PC-3 (cell line): ENCODE measurements at places on chromosomes 6 and 20. TPM values are rescaled to one million over a fixed set of nuclear protein-coding genes. Genes with fewer than 3 reads are reported as not detected.

The TBXT gene
- not detected in 2 replicates for total RNA-seq

The ZNF334 gene
- 0.52 and 0.58 TPM in 2 replicates for total RNA-seq

The DYNLT2 gene
- total RNA-seq, result 0.51 and 1.5 TPM in 2 replicates

The FAM162B gene
- total RNA-seq, result not detected in 2 replicates

The CHRNA4 gene
- not detected in 2 replicates for total RNA-seq

The LIN28B gene
- total RNA-seq, result 0.11 TPM in 1 of 2 replicates, not detected in the other

The EYS gene
- 0.07 TPM in 1 of 2 replicates, not detected in the other for total RNA-seq

The FERMT1 gene
- 70.8 and 72.6 TPM in 2 replicates for total RNA-seq

The SYCP2 gene
- total RNA-seq, result 0.86 and 1.8 TPM in 2 replicates

The GPLD1 gene
- 1.3 and 3.9 TPM in 2 replicates for total RNA-seq

The RAD21L1 gene
- 0.11 and 0.58 TPM in 2 replicates for total RNA-seq

The KHDC1L gene
- total RNA-seq, result 0.80 and 2.4 TPM in 2 replicates

The FAM210B gene
- 27.8 and 37.9 TPM in 2 replicates for total RNA-seq

The C6orf15 gene
- not detected in 2 replicates for total RNA-seq

The FAM83D gene
- 69.6 and 81.4 TPM in 2 replicates for total RNA-seq

The PPP1R14C gene
- 1.1 and 3.0 TPM in 2 replicates for total RNA-seq

The STX11 gene
- 1.2 and 1.5 TPM in 2 replicates for total RNA-seq

The VSTM2L gene
- 45.8 and 56.4 TPM in 2 replicates for total RNA-seq

The EEF1A2 gene
- 463 and 559 TPM in 2 replicates for total RNA-seq

The TCF19 gene
- total RNA-seq, result 79.0 and 88.6 TPM in 2 replicates

The SPDEF gene
- 190 and 205 TPM in 2 replicates for total RNA-seq

The PRDM13 gene
- total RNA-seq, result not detected in 2 replicates

The PSMB1 gene
- total RNA-seq, result 361 and 449 TPM in 2 replicates

The SOBP gene
- 0.15 and 0.17 TPM in 2 replicates for total RNA-seq

The TBX18 gene
- not detected in 2 replicates for total RNA-seq

The C20orf204 gene
- total RNA-seq, result 2.1 and 3.4 TPM in 2 replicates

The SCUBE3 gene
- total RNA-seq, result 1.5 and 2.4 TPM in 2 replicates

The TRAPPC3L gene
- not detected in 2 replicates for total RNA-seq

The TP53TG5 gene
- not detected in 2 replicates for total RNA-seq

The MUCL3 gene
- total RNA-seq, result 0.04 TPM in 1 of 2 replicates, not detected in the other

The PET117 gene
- total RNA-seq, result 21.2 and 31.2 TPM in 2 replicates

The XRN2 gene
- total RNA-seq, result 71.5 and 76.8 TPM in 2 replicates

The PPP1R3D gene
- total RNA-seq, result 5.6 and 6.3 TPM in 2 replicates

The DLL1 gene
- total RNA-seq, result 0.84 and 1.2 TPM in 2 replicates

The HLA-DRB1 gene
- total RNA-seq, result not detected in 2 replicates
